Panc1 (cell line): ENCODE measurements at places on chromosomes 6 and 20. TPM values are rescaled to one million over a fixed set of nuclear protein-coding genes. Genes with fewer than 3 reads are reported as not detected.

- DNase-seq: no peak
Observed at GRCh38 chr20:51526754-51527153, 15.8 kb downstream of the NFATC2 start.

DNA sequence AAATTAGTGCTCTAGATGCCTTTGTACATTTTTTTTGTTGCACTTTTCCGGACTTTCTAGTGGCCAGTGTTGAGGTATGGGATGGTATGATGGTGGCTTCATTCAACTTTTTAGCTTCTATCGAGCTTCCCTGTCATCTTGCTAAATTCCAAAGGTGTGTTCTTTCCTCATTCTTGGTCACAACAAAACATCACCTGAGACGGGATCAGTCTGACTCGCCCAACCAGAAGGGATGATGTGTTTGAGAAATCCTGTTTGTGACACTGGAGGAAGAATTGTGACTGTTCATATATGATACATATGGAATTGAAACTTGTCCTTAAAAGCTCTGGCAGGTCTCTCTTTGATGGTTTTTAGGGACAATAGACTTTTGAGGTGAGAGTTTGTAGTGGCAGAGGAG is 33.8 kb downstream of the KCNS1 start:
- DNase-seq: no peak

DNA sequence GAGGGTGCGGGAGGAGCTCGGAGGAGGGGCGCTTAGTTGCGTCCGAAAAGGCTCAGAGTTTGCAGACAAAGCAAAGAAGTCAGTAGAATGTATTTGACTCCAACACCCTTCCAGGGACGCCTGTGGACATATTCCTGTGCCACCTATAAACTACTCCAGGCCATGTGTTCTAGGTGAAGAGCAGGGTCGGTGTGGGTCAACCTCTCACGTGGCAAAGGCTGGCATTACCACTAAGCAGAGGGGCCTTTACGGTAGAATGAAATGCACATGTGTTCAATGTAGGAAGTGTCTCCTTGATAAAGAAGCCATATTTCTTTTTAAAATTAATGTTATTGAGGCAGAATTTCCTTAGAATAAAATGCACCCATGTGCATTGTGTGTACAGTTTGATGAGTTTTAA is 15.4 kb downstream of the SIRT5 start:
- no peak for DNase-seq

GRCh38 chr6:23180504-23181293 is 611.3 kb downstream of the HDGFL1 start:
- DNase-seq: no peak

- DNase-seq: no peak
Observed at GRCh38 chr6:81865712-81866111, 113.2 kb upstream of the TENT5A start.

DNA sequence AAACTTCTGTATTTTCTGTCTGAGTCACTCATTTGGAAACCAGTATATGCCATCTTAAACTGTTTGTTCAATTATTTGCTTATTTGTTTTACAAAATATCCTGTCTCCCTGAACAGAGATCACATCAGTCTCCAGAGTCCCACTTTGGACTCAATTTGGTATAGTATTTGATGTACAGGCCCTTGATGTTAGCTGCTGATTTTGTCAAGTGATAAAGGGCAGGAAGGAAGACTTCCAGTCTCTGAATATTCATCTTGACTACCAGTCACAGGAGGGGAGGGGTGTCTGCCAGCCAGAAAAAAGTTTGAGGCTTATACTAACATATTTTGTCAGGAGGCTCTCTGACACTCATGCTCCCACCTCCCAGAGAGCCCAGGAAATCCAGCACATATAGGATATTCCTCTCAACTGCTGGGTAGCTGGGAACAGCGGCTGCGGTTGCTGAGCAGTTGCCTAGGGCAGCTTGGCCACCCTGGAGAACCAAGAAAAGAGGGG is 376.8 kb upstream of the RUNX2 start:
- DNase-seq: no peak

DNA sequence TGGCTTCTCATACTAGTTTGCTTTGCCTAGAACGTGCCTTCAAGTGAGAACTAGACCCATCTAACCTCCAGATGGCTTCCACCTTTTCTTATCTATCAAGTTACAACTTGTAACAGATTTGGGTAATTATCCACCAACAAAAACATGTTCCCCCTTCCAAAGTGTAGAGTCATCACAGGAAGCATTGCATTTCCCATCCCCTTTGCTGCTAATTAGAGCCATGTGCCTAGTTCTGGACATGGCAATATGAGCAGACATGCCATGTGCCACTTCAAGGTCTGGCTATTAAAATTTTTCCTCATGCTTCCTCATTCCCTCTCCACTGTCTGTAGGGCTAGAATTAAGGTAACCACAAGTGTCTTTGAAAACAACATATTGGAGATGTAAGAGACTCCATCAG is 814.4 kb downstream of the TENT5A start:
- DNase-seq: no peak

DNA sequence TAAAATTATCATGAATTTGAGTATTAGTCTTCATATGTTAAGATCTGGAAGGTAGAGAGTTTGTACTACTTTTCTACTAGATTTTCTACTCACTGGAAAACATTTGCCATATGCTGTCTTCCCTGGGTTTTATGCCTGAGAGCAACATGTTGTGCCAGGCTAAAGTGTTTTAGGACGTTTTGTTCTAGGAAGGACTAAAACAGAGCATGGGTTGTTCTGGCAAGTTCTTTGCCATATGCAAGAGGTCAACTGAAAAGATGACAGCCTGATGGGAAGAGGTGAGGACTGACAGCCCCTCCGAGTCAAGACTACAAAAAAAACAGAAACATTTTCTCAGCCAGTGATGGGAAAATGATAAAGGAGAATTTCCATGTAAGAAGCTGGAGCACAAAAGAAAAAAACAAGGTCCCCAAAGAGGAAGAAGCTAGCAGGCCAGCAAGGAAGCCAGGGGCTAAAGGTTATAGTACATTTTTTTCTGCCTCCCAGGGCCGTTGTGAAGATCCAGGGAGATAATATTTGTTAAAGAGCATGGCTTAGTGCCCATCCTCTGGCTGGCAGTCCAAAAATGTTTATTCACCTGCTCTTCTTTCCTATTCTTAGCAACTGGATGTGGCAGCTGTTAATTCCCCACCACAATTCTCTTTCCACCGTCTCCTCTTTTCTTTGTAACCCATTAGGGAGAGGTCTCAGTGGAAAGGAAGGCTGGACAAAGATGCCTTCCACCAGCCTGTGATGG is 7.8 kb downstream of the SCGN start:
- DNase-seq: no peak

- no peak for DNase-seq
Observed at GRCh38 chr6:13252790-13253189, 75.5 kb downstream of the TBC1D7 start.

GRCh38 chr6:52536424-52536916 is 40.4 kb downstream of the TRAM2 start:
- no peak for DNase-seq

DNA sequence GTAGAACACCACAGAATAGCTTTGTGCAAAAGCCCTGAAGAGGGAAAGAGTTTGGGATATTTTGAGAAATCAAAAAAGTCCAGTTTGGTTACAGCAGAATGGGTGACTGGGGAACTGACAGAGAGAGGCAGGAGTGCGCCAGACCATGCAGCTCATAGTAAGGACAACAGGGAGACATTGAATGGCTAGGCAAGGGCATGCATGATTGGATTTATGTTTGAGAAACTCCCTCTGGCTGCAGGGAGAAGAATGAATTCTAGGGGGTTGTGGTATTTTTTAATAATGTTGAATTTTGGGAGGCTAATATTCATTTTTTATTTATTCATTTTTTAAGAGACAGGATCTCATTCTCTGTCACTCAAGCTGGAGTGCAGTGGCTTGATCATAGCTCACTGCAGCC is 49.9 kb downstream of the TGM2 start:
- DNase-seq: no peak

SLC17A9 gene
- total RNA-seq: 0.28 TPM

PI3 gene
- not detected for total RNA-seq

FITM2 gene
- 10.5 TPM for total RNA-seq
